ENCODE measurements at places on chromosomes 12 and 14. TPM values are rescaled to one million over a fixed set of nuclear protein-coding genes. Genes with fewer than 3 reads are reported as not detected.

GRCh38 chr14:21229821-21230220 is 39.4 kb downstream of the HNRNPC start:
- no peak for DNase-seq

- DNase-seq = no peak
These were observed 109.0 kb upstream of the C14orf180 start for GRCh38 chr14:104470588-104470987.

PLEK2 gene
- total RNA-seq = 17.4 TPM

SERPINA3 gene
- 17,984 TPM for total RNA-seq

DNA sequence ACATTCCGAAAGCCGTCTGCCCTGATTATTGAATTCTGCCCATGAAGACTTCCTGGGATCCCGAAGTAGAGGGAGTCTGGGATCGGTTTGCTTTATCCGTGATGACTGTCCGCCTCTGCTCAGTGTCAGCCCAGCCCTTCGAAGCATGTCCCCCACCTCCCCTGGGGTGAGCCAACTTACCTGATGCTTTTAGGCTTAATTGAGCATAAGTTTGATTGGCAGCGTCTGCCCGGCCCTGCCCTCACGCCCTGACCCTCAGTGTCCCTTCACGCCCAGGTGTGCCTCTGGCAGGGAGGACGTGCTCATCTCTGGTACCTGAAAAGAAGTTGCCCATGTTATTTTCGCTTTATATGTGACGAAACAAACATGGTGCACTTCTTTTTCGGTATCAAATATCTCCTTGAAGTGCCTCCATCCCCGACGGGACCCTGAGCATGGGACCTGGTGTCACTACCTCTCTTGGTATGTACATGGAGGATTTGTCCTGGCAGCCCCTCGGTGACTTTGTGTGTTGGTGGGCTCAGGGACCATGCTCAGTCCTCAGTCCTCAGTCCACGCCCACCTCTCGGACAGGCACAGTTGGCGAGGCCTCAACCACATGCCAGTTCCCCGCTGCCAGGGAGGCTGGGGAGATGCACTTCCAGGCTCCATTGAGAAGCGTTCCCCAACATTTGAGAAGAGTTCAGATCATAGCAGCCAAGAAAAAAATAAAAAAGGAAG is 130.1 kb upstream of the RTL1 start:
- no peak for DNase-seq

DNA sequence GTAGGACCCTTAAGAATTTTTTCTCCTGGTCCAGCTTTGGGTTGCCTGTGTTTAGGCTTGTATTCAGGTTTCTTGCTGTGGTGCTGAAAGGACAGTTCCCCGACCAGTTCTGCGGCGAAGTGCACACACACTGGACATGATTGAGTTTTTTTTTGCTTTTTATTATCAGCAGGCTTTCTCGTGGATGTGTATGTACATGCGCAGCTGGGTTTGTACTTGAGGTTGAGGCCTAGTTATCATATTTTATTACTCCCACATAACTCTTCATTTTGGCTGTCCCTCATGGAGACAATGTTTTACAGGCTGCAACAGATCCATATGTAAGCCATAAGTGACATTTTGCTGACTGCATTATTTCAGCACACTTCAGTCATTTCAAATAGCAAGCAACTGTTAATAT is 2.5 kb downstream of the SCN8A start:
- DNase-seq = no peak

- DNase-seq = no peak
These were observed 9.8 kb downstream of the IFFO1 start for GRCh38 chr12:6546016-6546415.

TTC7B gene
- 31.0 TPM for total RNA-seq

GRCh38 chr14:99981806-99982205 is 83.4 kb upstream of the EVL start:
- DNase-seq = no peak

C12orf60 gene
- total RNA-seq = 0.50 TPM

CAPZA3 gene
- 0.33 TPM for total RNA-seq
